B cell (primary cell): ENCODE measurements at places on chromosomes 2 and 18.

DNA sequence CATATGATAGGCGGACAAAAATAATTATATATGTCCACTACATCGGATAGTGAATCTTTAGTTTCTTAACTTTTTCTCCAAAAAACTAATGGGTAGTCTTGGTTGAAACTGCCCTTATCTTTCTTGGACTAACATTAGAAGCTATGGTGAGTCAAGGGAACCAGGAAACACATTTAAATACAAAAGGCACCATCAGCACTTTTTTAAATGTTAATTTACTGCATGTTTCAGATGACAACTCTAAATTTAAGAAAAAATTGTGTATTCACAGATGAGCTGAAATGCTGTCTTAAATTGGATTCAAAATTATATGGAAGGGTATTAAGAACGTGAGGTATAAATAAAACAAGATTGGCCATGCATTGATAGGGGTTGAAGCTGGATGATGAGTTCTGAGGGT, 75.6 kb upstream of the CERS6 start:
- no peak for DNase-seq

DNA sequence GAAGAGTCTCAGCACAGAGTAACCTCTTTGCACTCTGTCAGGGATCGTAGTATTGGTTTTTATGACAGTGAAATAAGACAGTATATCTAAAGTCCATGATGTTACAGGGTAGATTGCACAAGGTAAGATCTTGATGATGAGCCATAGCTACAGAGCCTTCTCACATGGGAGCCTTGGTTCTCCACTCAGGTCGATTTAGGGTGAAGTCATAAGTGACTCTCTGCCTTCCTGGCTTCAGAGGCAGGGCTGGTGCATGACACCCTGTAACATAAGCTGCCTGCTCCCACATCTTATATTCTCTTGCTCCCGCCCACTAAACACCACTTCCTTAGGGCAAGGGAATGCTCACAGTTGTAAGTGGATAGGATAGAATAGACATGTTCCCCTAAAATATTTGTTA, 13.3 kb downstream of the DAPL1 start:
- DNase-seq, result no peak

- DNase-seq, result no peak
Observed at GRCh38 chr2:65678779-65679391, 246.5 kb upstream of the SPRED2 start.

DNA sequence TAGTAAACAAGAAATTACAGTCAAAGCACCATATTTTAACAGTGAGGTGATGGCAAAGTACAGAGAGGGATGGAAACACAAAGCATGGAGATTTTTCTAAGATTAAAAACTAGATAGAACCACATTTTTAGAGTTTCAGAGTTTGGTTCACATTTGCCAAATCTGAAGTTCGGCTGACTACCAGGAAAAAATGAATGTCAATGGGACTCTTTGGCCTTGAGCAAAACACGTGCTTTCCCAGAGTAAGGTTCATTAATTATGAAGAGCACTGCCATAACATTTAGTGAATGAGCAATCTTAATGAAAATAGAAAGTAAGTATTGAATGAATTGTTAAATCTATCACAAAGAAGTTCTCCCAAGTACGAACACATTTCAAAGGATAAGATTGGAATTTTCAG, 571.2 kb upstream of the VRK2 start:
- DNase-seq, result no peak

DNA sequence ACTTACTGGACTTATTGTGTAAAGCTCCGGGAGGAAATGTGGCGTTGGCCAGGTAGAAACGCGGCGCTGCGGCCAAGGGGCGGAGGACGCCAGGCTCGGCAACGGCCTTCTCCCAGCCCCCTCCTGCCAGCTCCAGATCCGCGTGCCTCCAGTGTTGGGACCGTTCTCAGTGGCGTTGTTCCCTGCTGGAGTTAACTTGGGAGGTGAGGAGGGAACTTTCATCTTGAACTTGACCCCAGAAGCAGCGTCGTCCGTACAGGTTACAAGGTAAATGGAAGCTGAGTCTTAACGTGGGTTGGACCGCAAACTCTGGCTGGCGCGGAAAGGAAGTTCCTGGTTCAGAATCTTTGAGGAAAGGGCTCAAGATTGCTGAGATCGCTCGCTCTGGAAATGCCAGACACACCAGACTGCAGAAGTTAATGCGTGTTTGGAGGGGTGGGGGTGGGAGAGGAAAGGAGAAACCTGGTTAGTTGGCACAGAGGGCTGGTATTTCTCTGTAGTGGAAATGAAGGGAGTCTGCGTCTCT, 1.3 kb downstream of the TANC1 start:
- DNase-seq, result peak; percentile 14

DNA sequence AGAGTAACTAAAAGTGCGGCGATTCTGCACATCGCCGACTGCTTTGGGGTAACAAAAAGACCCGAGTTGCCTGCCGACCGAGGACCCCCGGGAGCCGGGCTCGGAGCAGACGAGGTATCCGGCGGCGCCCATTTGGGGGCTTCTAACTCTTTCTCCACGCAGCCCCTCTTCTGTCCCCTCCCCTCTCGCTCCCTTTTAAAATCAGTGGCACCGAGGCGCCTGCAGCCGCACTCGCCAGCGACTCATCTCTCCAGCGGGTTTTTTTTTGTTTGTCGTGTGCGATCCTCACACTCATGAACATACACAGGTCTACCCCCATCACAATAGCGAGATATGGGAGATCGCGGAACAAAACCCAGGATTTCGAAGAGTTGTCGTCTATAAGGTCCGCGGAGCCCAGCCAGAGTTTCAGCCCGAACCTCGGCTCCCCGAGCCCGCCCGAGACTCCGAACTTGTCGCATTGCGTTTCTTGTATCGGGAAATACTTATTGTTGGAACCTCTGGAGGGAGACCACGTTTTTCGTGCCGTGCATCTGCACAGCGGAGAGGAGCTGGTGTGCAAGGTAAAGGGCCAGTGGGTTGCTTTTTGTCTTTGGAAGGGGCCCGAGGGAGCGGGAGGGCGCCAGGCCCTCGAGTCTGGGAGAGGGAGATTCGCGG, 1.4 kb downstream of the TRIB2 start:
- DNase-seq, result peak; percentile 59

DNA sequence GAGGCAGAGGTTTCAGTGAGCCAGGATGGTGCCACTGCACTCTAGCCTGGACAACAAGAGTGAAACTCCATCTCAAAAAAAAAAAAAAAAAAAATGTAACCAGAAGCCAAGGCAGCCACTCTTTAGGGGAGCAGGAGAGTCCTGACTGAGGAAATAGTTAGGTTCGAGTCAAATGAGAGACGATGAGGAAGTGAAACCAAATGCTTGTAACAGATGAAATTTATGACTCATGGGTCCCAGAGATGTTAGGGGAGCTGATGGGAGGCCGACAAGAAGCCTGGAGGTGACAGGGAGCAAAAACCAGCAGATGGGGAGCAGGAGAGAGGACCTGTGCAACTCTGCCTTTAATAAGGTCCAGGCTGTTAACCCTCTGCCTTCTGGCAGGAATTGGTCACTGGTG, 756.1 kb upstream of the DDX18 start:
- no peak for DNase-seq

GRCh38 chr2:224724331-224724730, 8.2 kb upstream of the CCDC195 start:
- DNase-seq, result no peak

DNA sequence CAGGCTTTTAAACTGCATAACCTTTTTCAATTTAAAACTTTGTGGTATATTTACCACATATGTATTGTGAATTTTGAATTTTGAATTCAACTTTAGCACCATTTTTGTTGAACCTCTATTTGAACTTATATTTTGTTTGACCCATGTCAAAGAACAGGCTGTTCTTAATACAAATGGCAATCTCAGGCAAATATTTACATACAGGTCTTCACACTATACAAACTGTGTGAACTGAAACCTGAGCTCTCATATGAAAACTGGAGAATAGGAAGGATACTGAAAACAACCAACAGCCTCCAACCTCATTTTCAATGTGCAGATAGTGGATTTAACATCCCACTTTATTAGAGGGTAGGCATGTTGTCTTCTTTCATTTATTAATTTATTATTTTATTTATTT, 491.8 kb downstream of the KCNJ3 start:
- DNase-seq, result no peak
